Esophagus mucosa (tissue), 1 donor: ENCODE measurements at places on chromosomes 11 and 22. TPM values are rescaled to one million over a fixed set of nuclear protein-coding genes. Genes with fewer than 3 reads are reported as not detected.

UPK2 gene
- 0.32 TPM for total RNA-seq

FBLN1 gene
- total RNA-seq, result 39.5 TPM

FAM180B gene
- total RNA-seq, result not detected

PC gene
- total RNA-seq, result 50.5 TPM

CLCF1 gene
- total RNA-seq, result 1.6 TPM

OR51E1 gene
- not detected for total RNA-seq

HOATZ gene
- not detected for total RNA-seq

MLC1 gene
- total RNA-seq, result not detected
